Cardiac atrium fibroblast (primary cell): ENCODE measurements at places on chromosomes 11 and 22. TPM values are rescaled to one million over a fixed set of nuclear protein-coding genes. Genes with fewer than 3 reads are reported as not detected.

CDC45 gene
- 6.1 and 9.4 TPM in 2 replicates for total RNA-seq

LRRN4CL gene
- 0.72 and 1.5 TPM in 2 replicates for total RNA-seq

NPAS4 gene
- total RNA-seq = not detected in 2 replicates

MPEG1 gene
- under 0.01 TPM in 1 of 2 replicates, not detected in the other for total RNA-seq

KCNE3 gene
- total RNA-seq = 2.3 and 6.9 TPM in 2 replicates

C11orf86 gene
- total RNA-seq = not detected in 2 replicates

OR2AT4 gene
- not detected in 2 replicates for total RNA-seq

C11orf65 gene
- 0.32 TPM in 1 of 2 replicates, not detected in the other for total RNA-seq

RASL10A gene
- total RNA-seq = not detected in 2 replicates
